ENCODE measurements at places on chromosomes 16 and 17.
A peak's percentile ranks its signal among the peaks of the same experiment; 100 is the strongest.

DNA sequence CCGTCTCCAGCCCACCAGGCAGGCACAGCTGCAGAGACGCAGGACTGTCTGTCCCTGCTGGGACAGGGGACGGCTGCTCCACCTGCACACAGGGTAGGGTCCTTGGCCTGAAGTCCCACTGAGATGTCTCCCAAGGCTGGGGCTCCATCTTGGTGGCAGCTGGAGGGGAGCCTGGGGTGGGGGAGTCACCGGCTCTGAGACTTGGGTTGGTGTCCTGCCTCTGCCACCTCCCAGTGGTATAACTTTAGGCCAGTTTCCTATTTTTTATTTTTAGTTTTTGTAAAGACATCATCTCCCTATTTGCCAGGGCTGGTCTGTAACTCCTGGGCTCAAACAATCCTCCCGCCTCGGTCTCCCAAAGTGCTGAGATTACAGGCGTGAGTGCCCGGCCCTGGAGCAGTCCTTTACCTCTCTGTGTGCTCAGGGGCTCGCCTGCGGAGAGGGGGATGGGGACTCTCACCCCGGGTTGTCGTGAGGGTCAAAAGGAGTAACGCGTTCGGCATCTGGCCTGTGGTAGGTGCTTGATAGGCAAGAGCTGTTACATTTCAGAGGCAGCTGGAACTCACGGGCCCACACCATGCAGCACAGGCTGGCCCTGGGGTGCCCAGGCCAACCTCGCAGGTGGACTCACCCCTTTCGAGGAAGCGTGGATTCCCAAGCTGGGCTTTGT lies 46.6 kb upstream of the DOC2B start:
- DNase-seq = no peak
- no peaks in the 10 kb centered on the region for H3K36me3 ChIP-seq
- H3K27me3 ChIP-seq = no peaks in the 10 kb centered on the region
- no peaks in the 10 kb centered on the region for H3K4me1 ChIP-seq
- H3K27ac ChIP-seq = no peak overlapping the region
- H3K4me3 ChIP-seq = no peak overlapping the region

GRCh38 chr16:24692854-24693253 lies 36.6 kb upstream of the TNRC6A start:
- H3K27ac ChIP-seq = no peak overlapping the region
- no peaks in the 10 kb centered on the region for H3K36me3 ChIP-seq
- no peak overlapping the region for H3K4me3 ChIP-seq
- no peaks in the 10 kb centered on the region for H3K27me3 ChIP-seq

GRCh38 chr17:80981062-80981902 lies 10.4 kb upstream of the CHMP6 start:
- peaks cover 2% of the 10 kb centered on the region for H3K27me3 ChIP-seq
- H3K4me3 ChIP-seq = no peak overlapping the region
- no peak overlapping the region for H3K27ac ChIP-seq

GRCh38 chr17:76000016-76000754 lies 470 bp upstream of the CDK3 start:
- DNase-seq = peak; percentile 71
- no peak overlapping the region for H3K4me3 ChIP-seq
- H3K27ac ChIP-seq = no peak overlapping the region
- H3K27me3 ChIP-seq = no peaks in the 10 kb centered on the region
- H3K4me1 ChIP-seq = peaks cover 20% of the 10 kb centered on the region

- H3K27ac ChIP-seq = peak overlapping the region; percentile 66
- H3K27me3 ChIP-seq = no peaks in the 10 kb centered on the region
- peak overlapping the region; percentile 2 for H3K4me3 ChIP-seq
- no peak for DNase-seq
- H3K4me1 ChIP-seq = peaks cover 74% of the 10 kb centered on the region
These were observed 71.5 kb downstream of the CYTH1 start for GRCh38 chr17:78710607-78711006.

Measured in activated CD4-positive, alpha-beta T cell treated with anti-CD3 and anti-CD28 coated beads, Interleukin-2, amount 10 ng/mL, durations not matched to agents 7 days and 5 days (primary cell).